ENCODE measurements at places on chromosomes 4 and X.

DNA sequence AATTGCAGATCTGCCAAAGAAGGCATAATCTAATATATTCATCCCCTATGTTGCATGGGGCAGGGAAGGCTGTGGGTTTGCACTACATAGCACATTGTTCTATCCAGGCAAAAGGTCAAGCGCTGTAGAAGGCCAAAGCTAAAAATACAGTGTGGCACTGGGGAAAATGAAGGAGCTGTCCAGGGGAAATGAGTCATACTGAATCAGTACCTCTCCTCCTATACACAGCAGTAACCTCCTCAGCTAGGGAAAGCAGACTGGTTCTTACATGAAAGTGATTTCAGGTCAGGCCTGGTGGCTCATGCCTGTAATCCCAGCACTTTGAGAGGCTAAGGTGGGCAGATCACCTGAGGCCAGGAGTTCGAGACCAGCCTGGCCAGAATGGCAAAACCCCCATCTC, 31.0 kb upstream of the SLC25A4 start:
- peak; percentile 92 for DNase-seq

DNA sequence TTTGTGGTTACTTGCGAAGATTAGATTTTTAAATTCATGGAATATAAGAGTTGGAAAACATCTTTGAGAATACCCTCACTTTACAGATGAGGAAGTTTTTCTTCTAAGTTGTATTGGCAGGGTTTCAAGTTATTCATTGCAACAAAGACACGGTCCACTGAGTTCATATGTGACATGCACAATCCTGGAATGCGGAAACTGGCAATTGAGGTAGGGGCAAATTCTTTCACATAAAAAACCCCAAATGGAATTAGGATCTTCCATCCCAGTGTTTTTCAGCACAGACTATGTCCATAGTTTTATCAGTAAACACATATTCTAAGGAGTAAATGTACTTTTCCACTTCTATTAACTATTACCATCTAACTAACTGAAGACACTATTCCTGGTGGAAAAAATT, 81.8 kb upstream of the NAP1L5 start:
- DNase-seq = no peak

DNA sequence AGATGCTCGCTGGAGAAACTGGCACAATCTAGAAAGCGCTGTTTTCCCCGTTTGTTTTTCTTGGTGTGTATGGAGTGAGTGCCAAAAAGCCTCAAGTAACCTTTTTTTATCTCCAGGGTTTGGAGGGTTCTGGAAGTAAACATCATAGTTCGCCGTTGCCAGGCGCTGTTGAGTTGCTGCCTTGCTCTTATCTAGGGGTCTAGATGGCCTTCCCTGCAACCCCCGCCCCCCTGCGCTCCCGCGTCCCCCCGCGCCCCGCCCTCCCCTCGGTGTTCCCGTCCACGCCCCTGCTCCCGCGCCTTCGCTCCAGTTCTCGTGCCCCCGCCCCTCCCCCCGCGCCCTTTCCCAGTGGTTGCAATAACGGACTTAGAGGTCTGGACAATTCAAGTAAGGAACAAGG, 555 bp upstream of the GCNA start:
- DNase-seq = no peak

- no peak for DNase-seq
Measured at GRCh38 chrX:1316527-1316926, 20.1 kb upstream of the IL3RA start.

GRCh38 chr4:83418211-83418610, 37.4 kb downstream of the HELQ start:
- DNase-seq = no peak
